GM23248 (cell line): ENCODE measurements at places on chromosomes 1 and 21. TPM values are rescaled to one million over a fixed set of nuclear protein-coding genes. Genes with fewer than 3 reads are reported as not detected.

DNA sequence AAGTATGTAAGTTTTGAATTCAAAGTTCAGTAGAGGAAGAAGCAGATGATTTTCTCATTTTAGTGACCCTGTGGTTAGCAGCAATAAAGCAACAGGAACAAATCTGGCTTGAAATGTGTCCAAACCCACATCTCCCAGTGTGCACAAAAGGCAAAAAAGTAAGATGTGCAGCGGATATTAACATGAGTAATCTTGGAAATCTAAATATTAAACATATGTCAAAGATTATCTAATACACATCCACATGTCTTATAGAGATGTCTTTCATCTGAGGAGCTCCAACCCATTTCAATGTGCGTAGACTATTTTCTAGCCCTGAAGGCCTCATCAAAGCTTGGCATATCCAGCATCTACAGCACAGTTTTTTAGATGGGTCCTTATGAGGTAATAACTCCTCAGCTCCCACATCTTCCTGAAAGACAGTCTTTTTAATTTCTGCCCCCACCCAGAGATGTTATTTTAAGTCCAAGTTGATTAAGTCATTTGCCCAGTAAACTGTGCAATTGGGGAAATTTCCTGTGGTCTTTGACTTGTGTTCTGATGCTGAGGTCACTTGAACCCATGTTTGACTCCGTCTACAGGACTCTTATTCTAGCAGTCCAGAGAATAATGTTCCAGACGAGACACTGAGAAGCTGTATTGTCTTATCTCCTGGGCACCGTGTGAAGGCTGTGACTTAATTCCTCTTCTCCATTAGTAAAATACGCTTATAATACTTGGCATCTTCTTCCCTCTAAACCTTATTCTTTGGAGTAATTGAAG lies 73.7 kb downstream of the LMO4 start:
- DNase-seq = peak; percentile 55

- DNase-seq = peak; percentile 38
Observed at GRCh38 chr1:95084317-95085176, 11.8 kb upstream of the ALG14 start.

GRCh38 chr1:55276671-55277376 lies 61.7 kb upstream of the USP24 start:
- no peak for DNase-seq

GRCh38 chr1:101190441-101190840 lies 46.4 kb upstream of the S1PR1 start:
- peak; percentile 51 for DNase-seq

DNA sequence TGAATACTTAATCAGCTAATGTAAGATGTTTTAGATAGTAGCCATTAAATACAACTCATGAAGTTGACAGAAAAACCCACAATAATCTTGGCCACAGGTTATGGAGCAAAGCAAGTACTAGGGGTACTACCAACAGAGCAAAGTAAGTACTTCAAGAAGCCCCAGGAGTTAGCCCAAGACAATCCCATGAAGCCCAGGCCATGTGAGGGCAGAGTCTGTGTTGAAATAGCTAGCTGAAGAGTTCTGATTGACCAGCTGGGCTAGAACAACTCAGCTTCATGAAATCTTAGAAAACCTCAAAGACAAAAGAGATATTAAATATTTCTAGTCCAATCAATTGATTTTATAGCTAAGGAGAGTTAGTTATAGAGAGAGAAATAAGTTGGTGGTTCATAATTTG lies 212.9 kb upstream of the HOOK1 start:
- DNase-seq = peak; percentile 14

GRCh38 chr1:48817505-48818114 lies 40.9 kb upstream of the BEND5 start:
- DNase-seq = peak; percentile 68

DNA sequence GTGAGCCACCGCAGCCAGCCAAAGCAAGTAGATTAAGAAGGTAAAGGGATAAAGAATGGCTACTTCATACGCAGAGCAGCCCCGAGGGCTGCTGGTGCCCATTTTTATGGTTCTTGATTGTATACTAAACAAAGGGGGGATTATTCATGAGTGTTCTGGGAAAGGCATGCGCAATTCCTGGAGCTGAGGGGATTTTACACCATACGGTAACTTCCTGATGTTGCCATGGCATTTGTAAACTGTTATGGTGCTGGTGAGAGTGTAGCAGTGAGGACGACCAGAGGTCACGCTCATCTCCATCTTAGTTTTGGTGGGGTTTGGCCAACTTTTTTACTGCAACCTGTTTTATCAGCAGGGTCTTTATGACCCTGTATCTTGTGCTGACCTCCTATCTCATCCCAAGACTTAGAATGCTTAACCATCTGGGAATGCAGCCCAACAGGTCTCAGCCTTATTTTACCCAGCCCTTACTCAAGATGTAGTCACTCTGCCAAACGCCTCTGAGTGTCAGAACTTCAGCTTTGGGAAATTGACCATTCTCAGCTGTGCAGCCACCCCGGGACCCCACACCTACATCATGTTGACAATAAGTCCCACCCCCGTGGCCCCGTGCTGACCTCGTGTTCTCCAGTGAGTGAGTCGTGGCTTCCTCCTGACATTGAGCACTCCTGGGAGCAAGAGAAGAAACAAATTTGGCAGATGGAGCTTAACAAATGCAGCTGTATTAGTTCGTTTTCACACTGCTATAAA lies 149.4 kb upstream of the COL6A1 start:
- peak; percentile 50 for DNase-seq

- DNase-seq = peak; percentile 61
Observed at GRCh38 chr1:20551945-20552727, at the start of gene FAM43B. Gene FAM43B (plus strand): TSS chr1:20552573. CDS start chr1:20552974, 401 bp downstream.

- no peak for DNase-seq
Observed at GRCh38 chr1:115051850-115052249, 22.2 kb downstream of the TSHB start.

DNA sequence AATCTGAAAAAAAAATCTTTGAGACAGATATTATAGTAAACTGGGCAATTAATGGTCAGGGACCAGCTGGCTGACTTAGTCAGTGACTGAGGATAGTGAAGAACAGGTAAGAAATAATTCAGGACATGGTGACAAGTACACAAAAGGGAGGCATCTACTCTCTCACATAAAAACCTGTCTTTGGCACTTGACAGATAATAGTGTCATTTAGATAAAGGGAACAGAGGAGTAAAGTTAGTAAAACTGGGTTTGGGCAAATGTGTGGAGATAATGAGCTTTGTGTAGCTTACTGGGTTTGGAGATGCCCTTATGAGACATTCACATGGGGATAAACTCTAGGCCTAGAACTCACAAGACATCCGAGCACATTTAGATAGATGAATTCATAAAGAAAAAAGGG lies 4.0 kb downstream of the SSX2IP start:
- no peak for DNase-seq

LPAR3 gene
- not detected in 2 replicates for polyA plus RNA-seq

TENT5C gene
- polyA plus RNA-seq = 0.19 and 0.20 TPM in 2 replicates

DNAJC6 gene
- 2.5 TPM in 2 replicates for polyA plus RNA-seq

GREM2 gene
- 83.8 and 86.5 TPM in 2 replicates for polyA plus RNA-seq

PPP2R5A gene
- polyA plus RNA-seq = 13.9 and 14.2 TPM in 2 replicates
